Mesothelial cell of epicardium (in vitro differentiated cells): ENCODE measurements at places on chromosomes 12 and 14.
A peak's percentile ranks its signal among the peaks of the same experiment; 100 is the strongest.

DNA sequence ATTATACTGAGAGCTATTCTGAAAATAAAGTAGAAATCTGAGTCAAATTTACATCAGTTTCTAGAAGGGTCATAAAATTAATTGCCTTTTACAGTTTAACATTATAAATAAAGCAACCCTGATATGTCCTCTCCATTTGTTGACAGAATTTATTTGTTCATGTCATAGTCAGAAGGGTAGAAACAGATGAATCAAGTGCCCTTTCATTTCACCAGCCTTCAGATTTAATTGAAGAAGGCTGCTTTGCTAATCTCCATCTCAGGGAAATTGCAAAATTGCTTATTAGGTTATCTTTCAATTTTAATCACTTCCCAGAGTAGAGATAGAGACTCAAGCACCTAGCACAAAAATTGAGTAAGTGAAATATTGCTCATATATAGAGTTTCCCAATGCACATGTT, 76.8 kb downstream of the ATXN7L3B start:
- no peak for DNase-seq
- H3K27ac ChIP-seq: no peak overlapping the region
- H3K27me3 ChIP-seq: no peaks in the 10 kb centered on the region
- H3K36me3 ChIP-seq: no peaks in the 10 kb centered on the region
- H3K4me3 ChIP-seq: no peak overlapping the region
- no peaks in the 10 kb centered on the region for H3K4me1 ChIP-seq

GRCh38 chr12:29164477-29165393, 15.7 kb downstream of the FAR2 start:
- no peak overlapping the region for H3K4me3 ChIP-seq
- no peaks in the 10 kb centered on the region for H3K4me1 ChIP-seq
- peaks cover 2% of the 10 kb centered on the region for H3K36me3 ChIP-seq
- H3K27me3 ChIP-seq: no peaks in the 10 kb centered on the region
- no peak for DNase-seq
- no peak overlapping the region for H3K27ac ChIP-seq

- peaks cover 39% of the 10 kb centered on the region for H3K4me1 ChIP-seq
- H3K4me3 ChIP-seq: peak overlapping the region; percentile 79
- peak overlapping the region; percentile 100 for H3K27ac ChIP-seq
- DNase-seq: no peak
- H3K27me3 ChIP-seq: no peaks in the 10 kb centered on the region
These were observed 2.9 kb upstream of the NAB2 start for GRCh38 chr12:57085999-57086492.

- H3K4me3 ChIP-seq: no peak overlapping the region
- DNase-seq: no peak
- H3K4me1 ChIP-seq: peaks cover 25% of the 10 kb centered on the region
- H3K27me3 ChIP-seq: no peaks in the 10 kb centered on the region
- no peak overlapping the region for H3K27ac ChIP-seq
- H3K36me3 ChIP-seq: no peaks in the 10 kb centered on the region
These were observed 74.7 kb downstream of the TMTC1 start for GRCh38 chr12:29709054-29709453.

DNA sequence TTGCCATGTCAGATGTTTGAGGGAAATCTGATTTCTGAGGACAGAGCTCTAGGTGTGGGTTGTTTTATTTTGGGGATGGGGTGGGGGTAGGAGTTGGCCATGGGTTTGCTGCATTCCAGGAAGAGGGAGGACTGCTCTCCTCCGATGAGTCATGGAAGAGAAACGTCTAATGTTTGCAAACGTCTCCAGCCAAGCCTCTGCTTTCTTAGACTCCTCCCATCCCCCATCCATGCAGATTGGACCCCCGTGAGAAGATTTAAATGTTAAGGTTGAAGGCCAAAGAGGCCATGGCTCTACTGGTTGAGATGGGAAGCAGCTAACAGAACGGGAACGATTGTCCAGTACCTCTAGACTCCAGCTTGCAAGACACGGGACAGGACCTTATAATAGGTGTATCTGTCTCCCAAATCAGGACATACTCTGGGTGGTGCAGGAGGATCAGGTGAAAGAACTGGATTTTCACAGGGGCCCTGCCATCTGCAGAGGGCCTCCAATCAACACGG, 11.4 kb upstream of the ATP2A2 start:
- H3K36me3 ChIP-seq: no peaks in the 10 kb centered on the region
- H3K27me3 ChIP-seq: no peaks in the 10 kb centered on the region
- H3K27ac ChIP-seq: peak overlapping the region; percentile 86

- peaks cover 29% of the 10 kb centered on the region for H3K4me1 ChIP-seq
- H3K36me3 ChIP-seq: peaks cover 12% of the 10 kb centered on the region
- DNase-seq: peak; percentile 36
- H3K27me3 ChIP-seq: no peaks in the 10 kb centered on the region
- peak overlapping the region; percentile 90 for H3K4me3 ChIP-seq
These were observed 756 bp downstream of the TULP3 start for GRCh38 chr12:2891240-2892053.

- no peaks in the 10 kb centered on the region for H3K4me1 ChIP-seq
- H3K27ac ChIP-seq: no peak overlapping the region
These were observed 74.4 kb downstream of the DAAM1 start for GRCh38 chr14:59262717-59263454.

GRCh38 chr12:95017482-95017881, 14.0 kb upstream of the NDUFA12 start:
- DNase-seq: no peak
- no peak overlapping the region for H3K27ac ChIP-seq
- H3K4me1 ChIP-seq: no peaks in the 10 kb centered on the region
- peaks cover 17% of the 10 kb centered on the region for H3K36me3 ChIP-seq

DNA sequence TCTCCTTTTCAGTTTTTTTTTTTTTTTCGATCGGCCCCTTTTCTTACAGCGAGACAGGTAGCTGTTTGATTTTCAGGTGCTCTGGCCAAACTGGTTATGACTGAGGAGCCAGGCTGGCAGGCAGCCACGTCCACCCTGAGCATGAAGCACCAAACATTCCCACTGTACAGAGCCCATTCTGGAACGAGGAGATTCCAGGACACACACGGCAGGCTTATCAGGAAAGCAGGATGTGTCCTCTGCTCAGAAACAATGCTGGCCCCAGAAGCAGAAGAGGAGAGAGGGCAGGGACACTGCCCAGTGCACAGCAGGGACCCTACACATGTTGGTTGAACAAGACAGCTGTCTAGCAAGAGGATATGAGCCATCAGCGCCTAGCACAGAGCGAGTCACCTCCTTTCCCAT, 3.7 kb upstream of the KRT2 start:
- peaks cover 4% of the 10 kb centered on the region for H3K4me1 ChIP-seq
- no peak for DNase-seq
- no peak overlapping the region for H3K27ac ChIP-seq
- peaks cover 83% of the 10 kb centered on the region for H3K27me3 ChIP-seq

- peaks cover 6% of the 10 kb centered on the region for H3K4me1 ChIP-seq
- no peak overlapping the region for H3K27ac ChIP-seq
- DNase-seq: no peak
- no peaks in the 10 kb centered on the region for H3K36me3 ChIP-seq
- H3K27me3 ChIP-seq: no peaks in the 10 kb centered on the region
These were observed 24.4 kb downstream of the ANKS1B start for GRCh38 chr12:99960311-99960710.

DNA sequence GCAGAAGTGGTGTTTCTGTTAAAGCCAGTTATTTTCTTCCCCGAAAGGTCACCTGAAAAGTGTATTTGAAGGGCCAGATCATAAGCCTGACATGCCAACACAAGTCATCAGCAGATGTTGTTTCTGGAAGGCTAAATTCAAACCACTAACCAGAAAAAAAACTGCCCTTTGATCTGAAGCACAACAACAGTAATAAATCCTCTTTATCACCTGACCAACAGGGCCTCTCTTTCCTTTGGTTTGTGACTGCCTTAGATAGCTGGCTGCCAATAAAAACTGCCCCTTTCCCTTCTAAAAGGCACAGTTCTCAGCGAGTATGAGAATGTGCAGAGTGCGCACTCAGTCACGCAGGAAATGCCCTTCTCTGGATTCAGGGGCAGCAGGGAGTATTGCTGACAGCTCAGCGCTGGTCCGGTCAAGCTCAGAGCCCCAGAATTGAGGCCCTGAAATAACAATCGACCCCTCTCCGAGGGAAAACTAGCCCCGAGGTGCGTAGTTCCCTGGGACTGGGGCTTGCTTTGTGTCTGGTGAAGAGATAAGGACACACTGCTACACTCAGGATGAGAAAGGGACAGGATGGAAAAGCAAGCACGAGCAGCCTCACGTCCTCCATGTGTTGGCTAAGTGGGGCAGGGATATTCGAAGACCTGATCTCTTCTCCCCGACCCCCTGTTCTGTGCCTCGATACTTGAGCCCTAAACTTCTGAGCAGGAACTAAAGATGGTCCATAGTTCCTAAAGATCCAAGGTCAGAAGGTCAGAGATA, 184.2 kb upstream of the GZMB start:
- DNase-seq: no peak
- H3K4me1 ChIP-seq: peaks cover 24% of the 10 kb centered on the region
- H3K36me3 ChIP-seq: peaks cover 2% of the 10 kb centered on the region
- H3K27me3 ChIP-seq: no peaks in the 10 kb centered on the region
- peak overlapping the region; percentile 87 for H3K27ac ChIP-seq
- H3K4me3 ChIP-seq: no peak overlapping the region

DNA sequence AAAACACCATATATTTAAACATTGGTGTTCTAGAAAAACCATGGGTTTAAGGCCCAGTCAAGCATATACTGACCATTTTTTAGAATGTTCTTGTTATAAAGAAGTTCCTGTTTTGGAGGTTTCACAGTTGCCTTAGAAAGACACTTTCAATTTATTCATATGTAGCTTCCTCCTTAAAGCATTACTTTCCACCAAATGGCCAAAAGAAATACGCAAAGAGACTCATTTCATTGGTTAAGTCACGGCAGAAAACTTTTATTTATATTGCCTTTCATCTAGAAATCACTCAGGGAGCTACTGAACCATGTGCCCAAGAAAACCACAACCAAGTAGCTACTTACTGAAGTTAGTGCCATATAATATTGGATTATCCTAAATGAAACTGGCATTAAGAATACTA, 40.0 kb downstream of the MYBPC1 start:
- no peak overlapping the region for H3K27ac ChIP-seq
- H3K36me3 ChIP-seq: no peaks in the 10 kb centered on the region
- no peak overlapping the region for H3K4me3 ChIP-seq
- no peaks in the 10 kb centered on the region for H3K27me3 ChIP-seq
- H3K4me1 ChIP-seq: no peaks in the 10 kb centered on the region

- H3K27ac ChIP-seq: no peak overlapping the region
- DNase-seq: no peak
- H3K4me3 ChIP-seq: no peak overlapping the region
- H3K4me1 ChIP-seq: no peaks in the 10 kb centered on the region
These were observed 256.1 kb downstream of the APAF1 start for GRCh38 chr12:98901189-98901588.

DNA sequence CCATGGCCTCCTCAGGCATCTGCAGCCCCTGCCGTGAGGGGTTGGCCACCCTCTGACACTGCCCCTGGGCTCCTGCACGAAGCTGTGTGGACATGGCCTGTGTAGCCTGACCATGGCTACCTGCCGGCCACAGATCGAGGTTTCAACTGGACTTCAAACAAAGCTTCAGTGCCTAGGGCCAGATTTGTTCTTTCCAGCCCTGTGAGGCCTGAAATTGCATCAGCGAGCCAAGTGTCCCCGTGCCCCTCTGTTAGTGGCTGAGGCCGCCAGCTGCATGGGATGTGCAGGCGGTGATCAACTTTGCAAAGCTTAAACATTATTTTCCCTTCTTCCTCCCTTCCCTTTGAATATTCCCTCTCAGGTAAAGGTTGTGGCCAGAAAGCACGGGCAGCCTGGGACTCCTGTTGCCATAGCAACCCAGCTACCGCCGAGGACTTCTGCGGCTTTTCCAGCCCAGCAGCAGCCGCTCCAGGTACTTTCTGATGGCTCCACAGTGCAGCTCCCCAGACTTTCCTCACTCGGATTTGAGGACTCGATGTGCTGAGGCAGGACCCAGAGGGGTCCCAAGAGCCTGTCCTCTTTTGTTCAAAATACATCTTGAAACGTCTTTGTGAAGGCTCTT, 35.8 kb downstream of the DDX51 start:
- no peak for DNase-seq
- H3K4me3 ChIP-seq: no peak overlapping the region
- no peaks in the 10 kb centered on the region for H3K27me3 ChIP-seq
- H3K36me3 ChIP-seq: peaks cover 14% of the 10 kb centered on the region
